ENCODE measurements at places on chromosomes 3 and 15. TPM values are rescaled to one million over a fixed set of nuclear protein-coding genes. Genes with fewer than 3 reads are reported as not detected.

The TRAIP gene
- 0.77 TPM for total RNA-seq

The ALG1L2 gene
- total RNA-seq, result 0.50 TPM

The RTP1 gene
- total RNA-seq, result not detected

The HCN4 gene
- not detected for total RNA-seq

The BTLA gene
- not detected for total RNA-seq

The FOXL2 gene
- total RNA-seq, result under 0.01 TPM

The CHAC1 gene
- total RNA-seq, result 33.1 TPM

The ANKRD34C gene
- total RNA-seq, result not detected

The HHATL gene
- total RNA-seq, result not detected

The BCHE gene
- 29.0 TPM for total RNA-seq

The DPPA2 gene
- total RNA-seq, result not detected

The TMA7 gene
- total RNA-seq, result 305 TPM

The HOMER2 gene
- 9.9 TPM for total RNA-seq

The GABRR3 gene
- total RNA-seq, result not detected

The ASB14 gene
- not detected for total RNA-seq

The GOLGA8R gene
- total RNA-seq, result 1.3 TPM

The GOLGA8N gene
- total RNA-seq, result 3.6 TPM

The SLC22A14 gene
- 0.17 TPM for total RNA-seq

The FOXB1 gene
- not detected for total RNA-seq

The SUCLG2 gene
- 87.4 TPM for total RNA-seq

The CFAP20DC gene
- total RNA-seq, result 3.8 TPM

The C2CD4A gene
- not detected for total RNA-seq

The XCR1 gene
- total RNA-seq, result under 0.01 TPM

The GRM2 gene
- under 0.01 TPM for total RNA-seq

The LRRC49 gene
- 31.5 TPM for total RNA-seq

The HTR3E gene
- total RNA-seq, result not detected

The LRRC31 gene
- total RNA-seq, result not detected
